ENCODE measurements at places on chromosomes 1 and 21.

DNA sequence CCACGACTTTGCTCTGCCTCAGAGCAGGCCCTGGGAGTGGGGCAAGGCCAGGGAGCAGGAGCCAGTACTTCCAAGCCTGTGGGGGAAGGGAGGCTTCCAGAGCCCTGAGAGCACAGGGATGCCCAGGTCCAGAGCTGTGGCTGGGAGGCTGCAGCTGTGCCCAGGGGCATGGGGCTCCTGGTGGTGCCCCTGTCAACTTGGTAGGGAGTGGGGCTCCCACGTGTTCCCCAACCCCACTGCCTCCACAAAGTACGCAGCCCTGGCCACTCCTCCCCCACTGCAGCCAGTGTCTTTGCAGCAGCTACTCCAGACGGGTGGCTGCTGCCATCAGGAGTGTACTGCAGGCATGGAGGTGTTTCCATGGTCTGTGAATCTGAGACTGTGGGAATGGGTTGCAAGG is 294.1 kb upstream of the SNX7 start:
- DNase-seq = no peak

- no peak for DNase-seq
Measured at GRCh38 chr1:220788900-220789299, 2.2 kb downstream of the MTARC1 start.

- no peak for DNase-seq
Measured at GRCh38 chr1:169944621-169945020, 50.9 kb upstream of the SCYL3 start.

GRCh38 chr1:117077267-117077666 is 17.1 kb downstream of the TTF2 start:
- DNase-seq = no peak

- no peak for DNase-seq
Measured at GRCh38 chr1:10484521-10484920, 9.8 kb downstream of the PEX14 start.

GRCh38 chr1:201223852-201224665 is 33.4 kb downstream of the IGFN1 start:
- no peak for DNase-seq

DNA sequence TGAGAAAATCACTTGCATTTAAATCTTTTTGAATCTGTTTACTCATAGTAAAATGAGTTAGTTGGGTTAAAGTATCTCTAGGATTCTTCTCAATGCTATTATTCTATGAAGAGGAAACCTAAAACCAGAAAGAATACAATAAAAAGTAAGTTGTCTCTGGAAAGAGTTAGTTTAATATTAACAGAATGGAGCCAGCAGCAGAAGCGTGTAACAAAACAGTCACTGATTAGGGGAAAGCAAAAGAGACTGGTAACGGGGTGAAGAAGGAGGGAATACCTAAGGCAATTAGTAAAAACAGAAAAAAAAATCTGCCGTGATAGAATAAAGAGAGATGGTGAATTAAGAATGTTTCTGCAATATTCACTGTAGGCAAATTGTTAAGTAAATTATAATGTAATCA is 60.0 kb downstream of the NRDC start:
- DNase-seq = no peak

GRCh38 chr1:159771127-159771895 is 9.5 kb upstream of the DUSP23 start:
- DNase-seq = no peak

GRCh38 chr1:221274373-221274772 is 395.1 kb downstream of the HLX start:
- no peak for DNase-seq

- DNase-seq = no peak
Measured at GRCh38 chr1:94079989-94080388, 41.0 kb downstream of the ABCA4 start.

DNA sequence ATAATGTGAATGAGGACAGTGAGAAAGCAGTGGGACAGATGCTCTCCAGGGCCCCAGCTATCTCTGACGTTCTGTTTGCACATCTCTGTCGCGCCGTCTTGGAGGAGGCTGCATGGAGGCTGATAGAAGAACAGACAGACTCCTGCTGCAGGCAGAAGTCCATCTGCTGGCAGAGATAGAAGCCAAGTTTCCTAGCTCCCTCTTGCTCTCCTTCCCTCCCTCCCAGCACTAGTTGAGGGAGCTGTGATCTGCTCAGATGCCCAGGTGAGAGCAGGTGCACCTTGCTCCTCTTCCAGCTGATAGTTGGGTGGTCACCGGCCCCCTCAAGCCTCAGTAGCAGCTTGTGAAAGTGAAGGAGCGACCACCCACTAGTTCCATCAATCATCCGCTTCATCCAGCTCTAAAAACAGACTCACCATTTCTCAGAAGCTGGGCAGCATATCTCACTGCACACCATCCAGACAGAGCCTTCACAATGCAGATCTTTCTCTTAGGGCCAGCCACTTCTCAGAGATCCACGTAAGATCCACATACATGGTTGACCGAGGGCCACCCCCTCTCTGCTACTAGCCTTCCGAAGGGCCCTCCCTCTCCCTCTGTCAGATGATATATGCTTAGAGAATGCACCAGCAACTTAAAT is 12.9 kb downstream of the LRRN2 start:
- no peak for DNase-seq

- no peak for DNase-seq
Measured at GRCh38 chr1:197200272-197200899, 53.9 kb upstream of the ASPM start.

DNA sequence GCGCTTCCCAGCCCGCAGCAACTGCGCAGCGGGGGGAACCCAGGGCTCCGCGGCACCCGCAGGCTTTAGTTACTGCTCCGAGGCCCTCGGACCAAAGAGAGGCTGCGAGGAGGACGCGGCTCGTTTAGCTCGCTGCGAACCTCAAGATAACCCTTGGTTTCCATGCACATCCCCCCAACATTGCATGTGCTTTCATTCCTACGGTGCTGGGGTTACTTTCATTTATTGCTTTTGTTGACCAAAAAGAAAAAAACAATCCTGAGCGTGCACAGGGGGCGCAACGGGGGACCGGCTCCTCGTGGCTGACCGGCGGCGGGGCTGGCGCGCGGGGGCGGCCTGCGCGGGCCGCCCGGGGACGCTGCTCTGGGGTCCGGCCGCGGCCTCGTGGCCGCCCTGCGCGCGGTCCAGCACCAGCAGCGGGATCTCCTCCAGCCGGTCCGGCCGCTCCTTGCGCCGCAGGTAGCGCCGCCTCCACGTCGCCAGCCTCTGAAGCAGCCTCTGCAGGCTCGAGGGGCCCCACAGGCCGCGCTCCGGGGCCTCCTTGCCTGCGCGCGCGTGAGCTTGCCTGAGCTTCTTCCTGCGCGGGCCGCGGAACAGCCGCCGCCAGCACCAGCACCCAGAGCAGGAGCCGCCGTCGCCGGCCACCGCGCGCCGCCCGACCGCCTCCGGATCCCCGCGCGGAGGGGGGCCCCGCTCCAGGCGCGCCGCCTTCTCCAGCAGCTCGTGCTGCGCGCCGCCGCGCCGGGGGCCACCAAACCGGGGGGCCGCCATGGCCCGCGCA is 77.4 kb downstream of the DESI2 start:
- no peak for DNase-seq

All from esophagus squamous epithelium (tissue), 5 donors.